ENCODE measurements at places on chromosomes 12 and 14. TPM values are rescaled to one million over a fixed set of nuclear protein-coding genes. Genes with fewer than 3 reads are reported as not detected.

DNA sequence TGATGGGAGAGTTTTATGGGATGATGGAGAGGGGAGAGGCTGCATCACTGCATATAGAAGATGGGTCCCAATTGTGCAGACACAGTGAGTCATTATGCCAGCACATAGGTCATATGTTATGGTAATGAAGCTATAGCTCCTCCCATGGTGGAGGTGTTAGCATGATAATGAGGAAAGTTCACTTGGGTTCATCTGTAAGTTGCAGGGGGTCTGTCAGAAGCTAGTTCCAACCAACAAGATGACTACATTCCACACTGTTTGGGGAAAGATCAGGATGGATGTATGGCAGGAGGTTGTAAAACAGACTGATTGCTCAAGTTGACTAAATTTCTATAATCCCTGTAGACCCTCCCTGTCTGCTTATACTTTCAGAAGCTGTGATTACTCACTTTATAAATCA, 561.3 kb downstream of the C12orf50 start:
- no peaks in the 10 kb centered on the region for H3K36me3 ChIP-seq
- no peaks in the 10 kb centered on the region for H3K4me1 ChIP-seq
- DNase-seq, result no peak
- H3K4me3 ChIP-seq, result no peak overlapping the region
- H3K27ac ChIP-seq, result no peak overlapping the region

Gene KLRD1
- total RNA-seq, result 13.3 TPM

- H3K4me1 ChIP-seq, result no peaks in the 10 kb centered on the region
- H3K36me3 ChIP-seq, result no peaks in the 10 kb centered on the region
- H3K4me3 ChIP-seq, result no peak overlapping the region
- no peaks in the 10 kb centered on the region for H3K27me3 ChIP-seq
- DNase-seq, result no peak
Observed at GRCh38 chr14:85731186-85731585, 201.2 kb downstream of the FLRT2 start.

DNA sequence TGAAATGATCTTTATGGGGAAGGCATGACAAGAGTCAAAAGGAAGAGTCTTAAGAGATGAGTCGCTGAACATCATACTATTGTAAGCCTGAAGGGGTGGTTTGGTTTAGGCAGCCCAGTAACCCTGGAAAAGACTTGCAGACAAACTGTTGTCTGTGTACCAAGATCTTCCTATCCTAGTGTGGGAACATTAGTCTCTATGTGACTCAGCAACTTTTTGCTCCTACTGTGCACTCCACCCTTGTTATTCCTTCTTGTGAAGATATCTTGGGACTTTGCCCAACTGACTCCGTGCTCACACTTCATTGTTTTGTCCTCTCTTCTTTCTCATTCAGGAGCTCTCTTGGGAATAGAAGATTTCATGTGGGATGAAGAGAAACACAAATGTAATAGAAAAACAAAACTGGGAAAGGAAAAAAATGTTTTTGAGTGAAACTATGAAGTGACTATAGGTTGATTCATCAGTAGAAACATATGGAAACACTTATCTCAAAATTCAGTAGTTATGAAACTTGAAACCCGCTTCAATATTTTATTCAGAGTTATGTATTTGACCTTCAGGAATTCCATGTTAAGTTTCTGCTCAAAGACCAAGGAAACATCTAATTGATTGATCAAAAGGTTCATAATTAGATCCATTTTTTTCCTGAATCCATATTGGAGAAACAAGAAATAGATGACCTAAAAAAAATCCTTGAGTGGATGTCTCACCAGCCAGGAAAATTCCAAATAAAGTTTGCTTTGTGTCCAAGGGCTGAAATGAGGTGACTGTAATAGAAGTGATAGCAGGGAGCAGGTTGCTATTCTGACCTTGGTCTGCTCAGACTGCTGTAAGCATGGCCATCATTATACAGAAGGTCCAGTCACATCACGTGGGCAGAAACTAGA, 67.2 kb downstream of the BTG1 start:
- peaks cover 40% of the 10 kb centered on the region for H3K4me1 ChIP-seq
- no peak overlapping the region for H3K27ac ChIP-seq
- no peaks in the 10 kb centered on the region for H3K27me3 ChIP-seq
- H3K36me3 ChIP-seq, result no peaks in the 10 kb centered on the region
- no peak for DNase-seq
- H3K4me3 ChIP-seq, result no peak overlapping the region

DNA sequence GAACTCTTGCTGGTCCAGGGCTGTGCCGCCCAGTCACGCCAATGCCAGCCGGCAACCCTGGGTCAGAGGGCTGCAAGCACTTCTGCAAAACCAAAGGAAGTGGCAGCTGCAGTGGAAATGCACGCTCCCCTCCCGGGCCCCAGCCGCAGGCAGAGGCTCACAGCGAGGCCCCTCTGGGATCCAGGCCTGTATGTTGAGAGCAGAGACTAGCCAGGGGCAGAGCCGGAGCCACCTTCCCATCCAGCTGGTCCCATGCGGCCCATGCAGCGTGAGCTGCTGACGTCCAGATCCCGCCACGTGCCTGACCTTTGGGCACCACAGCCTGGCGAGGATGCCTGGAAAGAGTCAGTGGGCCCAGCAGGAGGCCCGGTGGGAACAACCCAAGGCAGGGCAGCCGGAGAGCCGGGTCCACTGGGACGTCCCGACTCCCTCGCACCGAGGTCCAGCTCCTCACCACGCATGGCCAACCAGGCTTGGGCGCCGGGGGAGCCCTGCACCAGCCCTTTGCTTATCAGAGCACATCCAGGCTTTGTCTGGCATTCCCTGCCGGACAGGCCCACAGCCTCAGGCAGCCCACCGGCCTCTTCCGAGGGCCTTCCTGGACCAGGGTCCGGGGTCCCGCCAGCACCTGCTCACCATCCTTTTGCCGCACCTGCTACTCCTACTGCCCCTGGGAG, 4.3 kb downstream of the GPR132 start:
- H3K27ac ChIP-seq, result peak overlapping the region; percentile 80
- peak; percentile 75 for DNase-seq
- peaks cover 39% of the 10 kb centered on the region for H3K4me1 ChIP-seq
- no peaks in the 10 kb centered on the region for H3K36me3 ChIP-seq
- H3K4me3 ChIP-seq, result peak overlapping the region; percentile 31
- H3K27me3 ChIP-seq, result no peaks in the 10 kb centered on the region

GRCh38 chr14:72451054-72451972, 442.6 kb downstream of the DPF3 start:
- H3K27me3 ChIP-seq, result no peaks in the 10 kb centered on the region
- no peak for DNase-seq
- peak overlapping the region; percentile 51 for H3K27ac ChIP-seq
- peaks cover 18% of the 10 kb centered on the region for H3K4me1 ChIP-seq

Gene APAF1
- total RNA-seq, result 23.4 TPM

Data from upper lobe of right lung (tissue), 1 donor.